GM04503 (cell line): ENCODE measurements at places on chromosomes 3 and 15.
A peak's percentile ranks its signal among the peaks of the same experiment; 100 is the strongest.

- no peak for DNase-seq
These were observed 11.8 kb upstream of the HRG start for GRCh38 chr3:186653984-186654383.

DNA sequence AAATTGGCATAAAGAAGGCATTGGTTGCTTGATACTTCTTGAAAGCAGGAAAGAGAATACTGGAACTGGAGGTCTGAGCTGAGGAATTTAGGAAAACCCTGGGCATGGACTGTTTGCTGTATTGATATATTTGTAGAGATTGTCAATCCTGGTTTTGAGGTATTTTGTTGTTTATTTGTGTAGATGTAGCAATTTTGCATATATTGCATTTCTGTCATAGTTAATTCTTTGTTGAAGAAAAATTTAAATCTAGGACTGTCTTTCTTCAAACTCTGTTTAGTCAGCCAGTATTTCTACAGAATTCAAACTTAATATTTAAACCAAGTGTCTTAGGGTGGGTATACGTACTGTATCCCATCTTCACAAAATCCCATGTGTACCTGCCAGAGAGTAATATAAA lies 9.5 kb downstream of the STT3B start:
- no peak for DNase-seq

DNA sequence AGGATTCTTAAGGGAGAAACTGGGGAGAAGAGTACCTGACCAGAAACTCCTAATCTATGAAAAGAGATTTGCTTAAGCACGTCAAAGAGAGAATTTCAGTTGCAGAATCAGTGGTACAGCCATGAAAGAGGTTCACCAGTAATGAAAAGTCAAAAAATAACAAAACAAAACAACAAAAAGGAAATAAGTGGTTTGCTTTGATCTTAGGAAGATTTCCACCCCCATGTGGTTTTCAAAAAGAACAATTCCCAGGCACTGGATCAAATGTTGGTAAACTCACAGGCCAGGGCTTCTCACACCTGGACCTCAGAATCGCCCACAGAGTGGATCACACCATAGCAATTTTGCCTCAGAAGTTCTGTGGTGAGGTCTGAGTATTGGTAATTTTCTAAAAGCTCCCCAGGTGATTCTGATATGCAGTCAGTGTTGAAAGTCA lies 67.5 kb downstream of the TMEM39A start:
- DNase-seq = no peak

DNA sequence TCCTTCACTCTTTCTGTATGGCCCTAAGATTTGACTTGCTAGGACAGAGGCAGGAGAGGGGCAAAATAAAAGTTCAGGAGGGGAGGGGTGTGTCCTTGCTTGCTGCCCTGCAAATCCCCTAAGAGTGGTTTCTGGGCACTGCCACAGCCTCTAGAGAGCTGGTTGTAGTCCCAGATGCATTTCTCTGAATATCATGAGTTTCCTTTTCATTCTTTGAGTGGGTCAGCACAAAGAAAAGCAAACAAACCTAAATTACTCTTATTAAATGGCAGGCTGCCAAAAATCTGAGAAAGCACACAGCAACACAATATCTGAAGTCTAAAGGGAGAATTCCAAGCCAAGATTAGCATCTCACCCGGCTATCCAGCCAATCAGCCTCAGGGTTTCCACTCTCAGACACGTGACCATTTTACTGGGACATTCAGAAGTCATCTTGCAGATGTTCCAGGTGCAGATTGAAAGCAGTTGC lies 919.3 kb downstream of the TUSC7 start:
- DNase-seq = no peak

DNA sequence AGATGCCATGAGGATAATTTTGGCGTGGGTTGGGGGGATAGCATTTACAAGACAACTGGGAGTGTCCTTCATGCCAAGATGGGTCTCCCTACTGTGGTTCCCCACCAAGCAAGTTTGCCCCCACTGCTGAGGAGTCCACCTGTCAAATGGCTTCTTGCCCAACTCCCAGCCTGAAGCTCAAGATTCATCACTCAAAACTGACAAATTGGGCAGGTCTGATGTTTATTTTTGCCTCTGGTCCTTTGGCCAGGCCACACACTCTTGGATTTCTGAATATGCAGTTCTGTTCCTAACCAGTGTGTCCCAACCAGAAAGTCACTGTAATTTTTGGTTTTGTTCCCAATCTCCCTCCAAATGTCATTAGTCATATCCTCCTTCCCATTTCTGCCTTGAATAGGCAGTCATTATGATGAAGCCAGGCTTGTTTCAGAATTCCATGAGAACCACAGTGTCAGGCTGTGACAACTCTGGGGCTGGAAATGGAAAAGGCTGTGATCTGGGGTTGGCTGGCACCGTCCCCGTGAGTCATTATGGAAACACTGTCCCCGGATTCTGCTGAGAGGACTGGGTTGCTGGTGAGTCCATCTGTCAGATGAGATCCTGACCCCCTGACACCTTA lies 29.3 kb upstream of the MEF2A start:
- DNase-seq = peak; percentile 85

DNA sequence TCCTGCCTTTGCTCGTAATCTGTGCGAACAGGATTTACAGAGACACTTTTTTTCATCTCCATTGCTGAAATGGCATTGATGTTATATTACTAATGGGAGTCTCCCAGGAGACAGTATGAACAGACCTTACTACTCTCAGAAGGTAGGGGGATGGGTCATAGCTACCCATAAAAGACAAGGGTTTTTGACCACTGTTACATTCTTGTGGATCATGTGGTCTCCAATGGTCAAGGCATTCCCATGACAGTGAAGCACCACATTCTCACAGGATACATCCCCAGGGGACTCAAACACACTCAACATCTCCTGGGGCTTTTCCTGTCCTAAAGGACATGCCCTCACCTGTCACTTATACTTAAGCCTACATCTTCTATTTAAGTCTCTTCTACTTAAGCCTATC lies 40.8 kb downstream of the MKRN3 start:
- DNase-seq = no peak
